ENCODE measurements at places on chromosomes 7 and 10. TPM values are rescaled to one million over a fixed set of nuclear protein-coding genes. Genes with fewer than 3 reads are reported as not detected.

- DNase-seq = no peak
Observed at GRCh38 chr7:103574576-103574975, 128.6 kb upstream of the SLC26A5 start.

GRCh38 chr7:135117096-135117495 lies 30.8 kb upstream of the TMEM140 start:
- DNase-seq = no peak

- no peak for DNase-seq
Observed at GRCh38 chr7:130396109-130396508, 15.8 kb downstream of the CPA1 start.

SSC4D gene
- 0.45 TPM for polyA plus RNA-seq
